ENCODE measurements at places on chromosomes 5 and 9.

DNA sequence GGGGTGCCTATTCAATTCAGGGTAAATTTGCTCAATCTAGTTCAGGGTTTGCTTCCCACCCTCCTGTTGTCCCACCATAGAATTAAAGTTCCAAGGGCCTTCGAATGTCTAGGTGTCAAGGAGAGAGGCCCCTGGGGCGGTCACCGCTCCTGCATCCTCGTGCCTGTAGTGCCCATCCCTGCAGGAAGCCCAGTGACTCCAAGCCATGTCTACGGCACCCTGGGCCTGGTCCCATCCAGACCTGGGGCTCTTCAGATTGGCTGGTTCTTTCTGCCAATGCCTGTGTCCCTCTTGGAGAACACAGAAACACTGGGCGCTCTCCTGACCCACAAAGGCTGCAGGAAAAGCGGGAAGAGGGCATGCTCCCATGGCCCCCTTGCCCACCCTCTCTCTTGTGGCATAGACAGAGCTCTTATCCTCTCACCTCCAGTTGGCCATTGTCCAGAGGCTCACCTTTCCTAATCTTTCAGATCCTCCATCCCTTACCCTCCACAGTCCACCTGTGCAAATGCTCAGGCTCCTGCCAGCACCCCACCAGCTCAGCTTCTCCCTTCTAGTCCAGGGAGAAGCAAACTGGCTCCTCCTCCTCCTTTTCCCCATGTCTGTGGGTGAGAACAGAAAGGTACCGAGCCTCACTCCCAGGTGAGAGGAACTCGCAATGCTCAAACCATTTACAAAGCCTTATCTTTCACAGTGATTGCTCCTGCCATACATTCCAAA, 253.0 kb upstream of the IRX2 start:
- DNase-seq = no peak

DNA sequence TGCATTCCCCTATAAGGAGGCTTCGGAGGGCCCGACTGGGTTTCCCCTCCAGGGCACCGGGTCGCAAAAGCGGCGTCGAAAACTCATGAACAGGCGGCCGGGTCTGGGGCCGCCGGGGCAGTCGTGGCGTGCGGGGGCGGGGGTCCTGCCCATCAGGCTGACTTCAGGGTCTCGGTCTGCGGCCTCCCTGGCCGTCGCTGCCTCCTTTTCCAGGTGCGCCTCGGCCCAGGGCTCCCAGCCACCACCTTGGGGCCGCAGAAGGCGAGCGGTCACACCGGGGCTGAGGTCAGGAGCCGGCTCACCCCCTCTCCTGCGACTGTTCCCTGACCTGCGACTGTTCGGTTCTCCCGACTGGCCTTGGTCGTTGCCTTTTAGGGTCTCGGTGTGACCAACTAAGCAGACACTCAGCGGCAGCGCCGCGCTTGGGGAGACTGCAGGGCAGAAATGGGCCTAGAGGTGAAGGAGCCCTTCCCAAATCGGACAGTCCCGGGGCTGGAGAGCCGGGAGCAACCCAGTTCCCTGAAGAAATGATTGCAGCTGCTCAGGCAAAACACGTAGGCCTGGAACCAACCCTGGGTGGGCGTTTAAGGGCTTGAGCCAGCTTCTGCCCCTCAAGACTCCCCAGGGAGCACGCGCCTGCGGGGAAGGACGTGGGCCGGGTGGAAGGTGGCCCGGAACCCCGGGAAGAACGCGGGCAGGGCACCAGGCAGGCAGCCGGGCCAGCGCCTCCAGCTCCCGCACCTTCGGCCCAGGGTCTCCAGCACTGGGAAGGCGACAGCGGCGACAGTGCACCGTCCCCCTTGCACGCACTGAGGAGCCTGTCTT, 11.2 kb downstream of the IRX2 start:
- DNase-seq = no peak

DNA sequence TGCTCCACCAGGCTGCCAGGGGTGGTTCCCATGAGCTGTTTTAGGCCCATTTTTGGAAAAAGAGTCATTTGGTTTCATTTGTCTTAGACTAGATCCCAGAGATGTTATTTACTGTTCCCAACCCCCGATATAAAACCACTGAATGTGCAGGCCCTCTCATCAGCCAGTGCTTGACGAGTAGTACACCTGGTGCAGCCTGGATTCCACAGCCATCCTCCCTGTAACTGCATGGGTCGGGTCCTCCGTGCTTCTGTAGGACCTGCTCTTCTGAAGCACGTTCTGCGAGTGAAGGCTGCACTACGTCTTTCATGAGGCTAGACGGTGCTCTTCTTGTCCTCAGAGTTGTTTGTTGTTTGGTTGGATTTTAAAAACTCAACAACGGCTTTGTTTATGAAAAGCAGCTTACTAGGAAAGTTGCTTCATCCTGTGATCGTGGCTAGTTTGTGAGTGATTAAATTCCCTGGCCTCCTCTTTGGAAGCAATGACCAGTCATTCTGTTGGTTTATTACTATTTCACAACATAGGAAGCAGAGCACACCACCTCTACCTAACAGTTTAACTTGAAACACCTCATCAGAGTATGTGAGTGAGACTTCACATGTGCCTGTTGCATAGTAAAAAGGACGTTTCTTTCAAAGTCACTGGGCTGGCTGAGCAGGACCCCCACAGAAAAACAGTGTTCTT, 135.2 kb downstream of the AOPEP start:
- DNase-seq = no peak

GRCh38 chr5:140502834-140503233, 44.6 kb upstream of the EIF4EBP3 start:
- no peak for DNase-seq

GRCh38 chr9:136996361-136997292, at the start of gene CLIC3:
TSS of gene CLIC3 (minus strand) at chr9:136996568. CDS start at chr9:136996543, 25 bp downstream.
- no peak for DNase-seq

GRCh38 chr9:68747043-68747533, 42.0 kb downstream of the PIP5K1B start:
- no peak for DNase-seq

- DNase-seq = no peak
These were observed 70.8 kb upstream of the FAM174A start for GRCh38 chr5:100464418-100464817.
